ENCODE measurements at places on chromosomes 12 and 14. TPM values are rescaled to one million over a fixed set of nuclear protein-coding genes. Genes with fewer than 3 reads are reported as not detected.
A peak's percentile ranks its signal among the peaks of the same experiment; 100 is the strongest.

DNA sequence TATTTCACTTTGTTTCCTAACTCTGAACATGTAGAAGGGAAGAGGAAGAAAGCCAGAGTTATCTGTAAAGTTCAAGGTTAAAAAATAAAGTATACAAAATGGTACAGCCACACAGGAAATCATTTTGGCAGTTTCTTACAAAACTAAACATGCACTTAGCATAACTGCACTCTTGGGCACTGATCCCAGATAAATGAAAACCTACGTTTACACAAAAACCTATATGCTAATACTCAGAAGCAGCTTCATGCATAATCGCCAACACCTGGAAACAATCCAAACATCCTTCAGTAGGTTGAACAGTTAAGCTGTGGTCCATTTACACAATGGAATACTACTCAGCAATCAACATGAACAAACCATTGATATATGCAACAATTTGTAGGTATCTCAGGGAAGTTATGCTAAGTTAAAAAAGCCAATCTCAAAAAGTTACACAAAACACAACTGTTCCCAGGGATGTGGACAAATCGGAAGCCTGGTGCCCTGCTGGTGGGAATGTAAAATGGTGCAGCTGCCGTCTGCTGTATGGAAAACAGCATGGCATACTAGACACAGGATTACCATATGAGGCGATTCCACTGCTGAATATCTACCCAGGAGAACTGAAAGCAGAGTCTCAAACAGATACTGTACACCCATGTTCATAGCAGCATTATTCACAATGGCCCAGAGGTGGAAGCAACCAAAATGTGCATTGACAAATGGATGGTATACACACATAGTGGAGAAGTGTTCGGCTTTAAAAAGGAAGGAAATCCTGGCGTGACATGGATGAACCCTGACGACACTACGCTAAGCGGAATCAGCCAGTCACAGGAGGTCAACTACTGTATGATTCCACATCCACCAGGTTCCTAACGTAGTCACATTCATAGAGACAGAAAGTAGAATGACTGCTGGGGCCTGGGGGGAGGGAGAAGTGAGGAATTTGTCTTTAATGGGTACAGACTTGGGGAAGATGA, 37.7 kb downstream of the NRDE2 start:
- H3K4me1 ChIP-seq = peaks cover 36% of the 10 kb centered on the region
- H3K36me3 ChIP-seq = no peaks in the 10 kb centered on the region
- no peak overlapping the region for H3K27ac ChIP-seq
- no peak for DNase-seq
- no peaks in the 10 kb centered on the region for H3K27me3 ChIP-seq
- no peak overlapping the region for H3K4me3 ChIP-seq

DNA sequence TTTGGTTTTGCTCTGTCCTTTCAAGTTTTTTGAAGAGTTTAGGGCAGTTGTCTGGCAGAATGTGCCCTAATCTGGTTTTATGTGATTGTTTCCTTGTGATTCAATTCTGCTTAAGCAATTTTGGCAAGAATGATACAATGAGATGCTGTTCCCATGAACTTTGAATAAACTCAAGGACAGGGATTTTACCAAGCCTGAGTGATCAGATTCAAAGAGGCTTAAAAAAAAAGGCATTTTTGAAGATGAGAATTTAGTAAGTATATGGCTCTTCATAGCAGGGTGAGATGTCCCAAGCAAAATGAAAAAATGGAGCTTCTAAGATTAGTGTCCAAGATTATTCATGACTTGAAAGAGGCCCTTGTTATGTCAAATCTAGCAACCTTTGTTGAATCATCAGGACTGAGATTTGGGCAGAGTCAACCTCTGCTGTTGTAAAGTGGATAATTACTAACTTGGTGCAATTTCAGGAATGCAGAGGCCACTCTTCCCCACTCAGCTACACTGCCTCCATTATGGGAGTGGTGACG, 180.6 kb upstream of the NUDT4 start:
- no peaks in the 10 kb centered on the region for H3K4me1 ChIP-seq
- no peaks in the 10 kb centered on the region for H3K27me3 ChIP-seq
- no peak for DNase-seq
- H3K27ac ChIP-seq = no peak overlapping the region

NINJ2 gene
- total RNA-seq = 13.0 TPM

DNA sequence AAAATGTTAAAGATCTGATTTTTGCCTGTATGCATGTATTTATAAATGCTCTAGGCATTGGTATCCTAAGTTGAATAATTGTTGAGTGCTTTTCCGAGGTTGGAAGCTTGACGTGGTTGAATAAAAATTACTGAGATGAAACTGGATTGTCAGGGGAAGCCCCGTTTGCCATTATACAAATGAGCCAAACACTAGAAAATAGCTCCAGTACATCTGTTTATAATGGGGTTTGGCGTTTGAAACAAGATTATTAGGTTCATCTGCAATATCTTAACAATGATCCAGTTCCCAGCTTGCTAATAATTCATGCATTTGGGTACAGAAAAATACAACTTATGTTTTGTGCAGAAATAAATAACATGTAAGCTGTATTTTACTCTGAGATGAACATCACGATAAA, 789.6 kb downstream of the GALC start:
- H3K4me3 ChIP-seq = no peak overlapping the region
- no peaks in the 10 kb centered on the region for H3K27me3 ChIP-seq
- no peak for DNase-seq
- H3K4me1 ChIP-seq = no peaks in the 10 kb centered on the region
- no peak overlapping the region for H3K27ac ChIP-seq

GRCh38 chr14:90616881-90617280, 199.3 kb downstream of the TTC7B start:
- no peak overlapping the region for H3K27ac ChIP-seq
- DNase-seq = no peak
- H3K36me3 ChIP-seq = no peaks in the 10 kb centered on the region
- no peak overlapping the region for H3K4me3 ChIP-seq
- H3K27me3 ChIP-seq = no peaks in the 10 kb centered on the region

- no peak overlapping the region for H3K4me3 ChIP-seq
- H3K27me3 ChIP-seq = peaks cover 3% of the 10 kb centered on the region
- H3K4me1 ChIP-seq = peaks cover 8% of the 10 kb centered on the region
- no peak overlapping the region for H3K27ac ChIP-seq
These were observed 62.6 kb downstream of the TSPAN9 start for GRCh38 chr12:3139760-3140159.

CELA1 gene
- not detected for total RNA-seq

ARHGEF25 gene
- 16.5 TPM for total RNA-seq

TEX52 gene
- not detected for total RNA-seq

DNA sequence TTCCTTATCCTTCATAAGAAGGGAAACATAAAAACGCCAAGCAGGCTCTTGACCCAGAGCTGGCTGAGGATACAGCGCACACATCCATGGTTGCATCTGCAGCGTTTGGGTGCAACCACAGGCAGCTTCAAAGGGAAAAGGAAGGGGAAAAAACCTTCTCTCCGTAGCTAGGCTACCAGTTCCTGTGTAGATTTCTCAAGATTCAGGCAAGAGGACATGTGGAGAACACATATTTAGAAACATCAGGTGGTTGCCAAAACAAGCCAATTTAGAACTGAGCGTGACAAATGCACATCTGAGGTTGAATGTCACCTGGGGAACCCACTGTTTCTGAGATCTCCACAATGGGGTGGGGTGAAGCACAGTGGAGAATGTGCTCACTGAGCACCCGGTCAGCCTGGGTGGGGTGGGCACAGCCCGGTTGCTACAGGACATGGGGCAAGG, 78.3 kb upstream of the BDKRB2 start:
- H3K4me3 ChIP-seq = no peak overlapping the region
- H3K36me3 ChIP-seq = no peaks in the 10 kb centered on the region
- peak overlapping the region; percentile 46 for H3K27ac ChIP-seq

DNA sequence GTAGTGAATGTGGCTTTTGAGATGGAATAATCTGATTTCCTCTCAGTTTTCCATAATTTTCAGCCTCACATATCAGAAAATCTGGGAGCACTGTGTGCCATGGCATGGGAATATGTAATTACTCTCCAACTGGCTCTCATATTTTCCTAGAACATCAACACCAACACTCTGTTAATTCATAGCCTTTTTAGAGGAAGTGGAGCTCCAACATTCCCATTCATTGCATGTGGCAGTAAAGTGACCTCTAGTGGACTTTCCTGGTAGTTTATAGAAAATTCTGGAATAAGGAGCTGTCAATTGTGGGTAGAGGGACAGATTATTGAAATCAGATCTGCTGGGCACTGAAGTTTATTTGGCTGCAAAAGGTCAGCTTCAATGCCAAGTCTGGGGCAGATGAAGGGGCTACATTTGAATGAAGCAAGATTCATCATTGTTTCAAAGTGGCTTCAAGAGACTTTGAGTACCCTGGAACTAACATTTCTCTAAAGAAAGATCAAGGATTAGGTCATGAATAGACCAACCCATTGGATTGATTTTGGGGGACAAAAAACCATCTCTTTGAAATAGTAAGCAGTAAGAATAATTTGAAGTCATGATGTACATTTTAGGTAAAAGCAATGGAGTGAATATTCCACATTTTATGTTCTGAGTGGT, 23.6 kb upstream of the USP44 start:
- DNase-seq = peak; percentile 30
- H3K27ac ChIP-seq = no peak overlapping the region
- H3K4me3 ChIP-seq = no peak overlapping the region
- H3K27me3 ChIP-seq = no peaks in the 10 kb centered on the region

Measured in left lung (tissue), 14 donors.